ENCODE measurements at places on chromosomes 3 and 15.
A peak's percentile ranks its signal among the peaks of the same experiment; 100 is the strongest.

GRCh38 chr3:86653661-86654205, 337.2 kb downstream of the VGLL3 start:
- ATAC-seq: no peak

DNA sequence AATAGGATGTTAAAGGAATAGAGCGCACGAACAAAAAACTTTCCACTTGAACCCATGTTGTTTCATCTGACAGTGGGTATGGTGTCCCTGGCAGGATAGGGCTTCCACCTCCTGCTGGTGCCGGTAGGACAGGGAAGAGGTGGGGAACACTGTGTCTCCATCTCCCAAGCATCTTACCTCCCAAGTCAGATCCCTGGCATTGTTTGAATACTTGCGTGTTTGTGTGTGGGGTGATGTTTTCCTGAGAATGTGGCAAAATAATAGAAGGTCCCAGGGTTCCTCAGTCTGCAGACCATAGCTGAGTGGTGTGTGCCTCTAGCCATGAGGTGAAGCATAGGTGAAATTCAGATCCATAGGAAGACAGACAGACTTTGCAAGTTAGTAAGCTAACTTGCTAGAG, 119.4 kb downstream of the IGF1R start:
- ATAC-seq: no peak

GRCh38 chr3:145739926-145740325, 421.1 kb downstream of the PLOD2 start:
- ATAC-seq: no peak

DNA sequence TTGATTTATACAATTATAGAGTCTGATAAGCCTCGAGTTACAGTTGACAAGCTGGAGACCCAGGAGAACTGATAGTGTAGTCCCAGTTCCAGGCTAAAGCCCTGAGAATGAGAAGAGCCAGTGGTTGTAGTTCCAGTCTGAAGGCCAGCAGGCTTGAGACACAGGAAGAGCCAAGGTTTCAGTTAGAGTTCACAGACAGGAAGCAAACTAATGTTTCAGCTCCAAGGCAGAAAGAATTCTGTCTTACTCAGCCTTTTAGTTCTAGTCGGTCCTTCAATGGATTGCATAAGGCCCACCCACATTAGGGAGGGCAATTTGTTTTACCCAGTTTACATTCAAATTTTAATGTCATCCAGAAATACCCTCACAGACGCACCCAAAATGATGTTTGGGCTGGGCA, 102.7 kb downstream of the CDIN1 start:
- ATAC-seq: no peak

- no peak for ATAC-seq
Measured at GRCh38 chr3:142898346-142899213, 9.7 kb upstream of the PCOLCE2 start.

DNA sequence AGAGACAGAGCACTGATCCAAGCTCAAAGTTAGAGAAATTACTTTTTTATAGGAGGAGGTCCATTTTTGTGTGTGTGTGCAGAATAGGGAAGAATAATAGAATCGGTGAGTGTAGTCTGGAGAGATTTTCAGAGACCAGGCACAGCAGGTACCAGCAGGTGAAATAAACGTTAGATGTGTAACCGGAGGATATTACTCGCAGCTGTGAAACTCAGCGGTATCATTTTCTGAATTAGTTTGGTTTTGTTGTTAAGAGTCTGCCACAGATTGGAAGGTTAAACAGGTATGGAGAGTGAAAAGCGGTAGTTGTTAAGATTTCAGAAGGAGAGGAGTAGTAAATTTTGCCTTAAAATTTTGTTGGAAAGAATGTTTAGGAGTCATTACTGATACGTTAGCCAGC, 69.9 kb downstream of the RGMA start:
- no peak for ATAC-seq

DNA sequence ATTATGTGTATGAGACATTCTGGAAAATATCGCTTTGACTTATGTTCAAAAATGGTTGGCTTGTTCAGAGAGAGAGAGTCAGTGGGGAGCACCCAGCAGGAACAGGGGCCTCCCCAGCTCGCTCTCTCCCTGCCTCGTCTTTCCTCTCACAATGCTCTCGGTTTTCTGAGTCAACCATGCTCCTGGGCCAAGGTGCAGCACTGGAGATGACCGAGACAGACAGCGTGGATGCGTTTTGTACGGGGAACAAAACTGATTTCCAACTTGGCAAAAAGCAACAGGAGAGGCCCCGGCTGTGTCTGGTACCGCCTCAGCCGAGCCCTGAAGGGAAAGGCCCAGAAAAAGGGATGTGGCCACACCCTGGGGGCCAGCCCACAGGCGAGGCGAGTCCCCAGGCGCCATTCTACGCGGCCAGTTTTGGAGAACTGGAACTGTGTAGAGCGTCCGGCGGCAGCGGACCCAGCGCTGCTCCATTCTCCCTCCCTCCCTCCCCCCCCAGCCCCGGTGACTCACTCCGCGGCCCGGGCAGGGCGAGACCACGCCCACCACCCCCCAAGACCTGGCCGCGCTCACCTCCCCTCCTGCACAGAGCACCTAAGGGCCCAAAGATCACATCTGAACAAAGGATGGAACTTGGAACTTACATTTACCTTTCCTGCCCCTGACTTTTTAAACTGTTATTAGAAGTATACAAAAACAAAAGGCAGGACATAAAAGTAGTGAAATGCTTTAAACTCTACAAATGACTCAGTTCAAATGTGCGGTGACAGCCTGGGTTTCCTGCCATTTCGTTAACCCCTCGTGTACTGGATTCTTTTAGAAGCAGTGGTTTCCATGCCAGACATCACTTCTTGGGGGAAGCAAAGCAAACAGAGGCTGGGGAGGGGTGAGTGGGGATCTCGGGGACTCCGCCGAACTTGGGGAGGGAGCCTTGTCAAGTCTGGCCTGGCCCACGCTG, 12.7 kb downstream of the ATP10A start:
- peak; percentile 76 for ATAC-seq

GRCh38 chr3:12965999-12966846, 107.0 kb downstream of the IQSEC1 start:
- ATAC-seq: no peak

- ATAC-seq: no peak
Measured at GRCh38 chr15:74964794-74965193, 8.2 kb upstream of the RPP25 start.

GRCh38 chr15:69135499-69135898, 24.9 kb upstream of the GLCE start:
- ATAC-seq: no peak

Data from esophagus mucosa (tissue), 1 donor.